Right lung (tissue), 10 donors: ENCODE measurements at places on chromosomes 5 and 9. TPM values are rescaled to one million over a fixed set of nuclear protein-coding genes. Genes with fewer than 3 reads are reported as not detected.

- DNase-seq: no peak
Measured at GRCh38 chr5:157335534-157336422, 69.9 kb downstream of the CYFIP2 start.

ASTN2 gene
- 4.8 TPM for polyA plus RNA-seq

LCN12 gene
- 21.2 TPM for polyA plus RNA-seq

STPG3 gene
- polyA plus RNA-seq: 0.26 TPM

DNA sequence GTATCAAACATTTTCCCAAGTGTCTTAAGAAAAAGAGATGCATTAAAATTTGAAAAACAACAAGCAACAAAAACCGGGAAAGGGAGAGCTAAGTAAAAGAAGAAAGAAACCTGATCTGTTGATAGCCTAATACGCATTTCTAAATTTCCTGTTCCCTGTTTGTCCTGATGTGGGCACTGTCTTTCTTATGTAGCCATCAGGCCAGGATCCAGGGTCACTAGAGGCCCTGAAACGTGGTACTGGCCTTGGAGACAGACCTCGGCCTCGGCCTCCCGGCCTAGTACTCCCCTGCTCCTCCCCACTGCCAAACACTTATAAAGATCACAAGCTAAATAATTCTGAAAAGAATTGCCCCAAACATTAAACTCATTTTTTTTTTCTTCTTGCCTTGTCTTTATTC is 547.2 kb downstream of the IRX1 start:
- DNase-seq: no peak

FOXD4L3 gene
- not detected for polyA plus RNA-seq

GRCh38 chr5:94869921-94870320 is 251.5 kb downstream of the SLF1 start:
- no peak for DNase-seq

DNA sequence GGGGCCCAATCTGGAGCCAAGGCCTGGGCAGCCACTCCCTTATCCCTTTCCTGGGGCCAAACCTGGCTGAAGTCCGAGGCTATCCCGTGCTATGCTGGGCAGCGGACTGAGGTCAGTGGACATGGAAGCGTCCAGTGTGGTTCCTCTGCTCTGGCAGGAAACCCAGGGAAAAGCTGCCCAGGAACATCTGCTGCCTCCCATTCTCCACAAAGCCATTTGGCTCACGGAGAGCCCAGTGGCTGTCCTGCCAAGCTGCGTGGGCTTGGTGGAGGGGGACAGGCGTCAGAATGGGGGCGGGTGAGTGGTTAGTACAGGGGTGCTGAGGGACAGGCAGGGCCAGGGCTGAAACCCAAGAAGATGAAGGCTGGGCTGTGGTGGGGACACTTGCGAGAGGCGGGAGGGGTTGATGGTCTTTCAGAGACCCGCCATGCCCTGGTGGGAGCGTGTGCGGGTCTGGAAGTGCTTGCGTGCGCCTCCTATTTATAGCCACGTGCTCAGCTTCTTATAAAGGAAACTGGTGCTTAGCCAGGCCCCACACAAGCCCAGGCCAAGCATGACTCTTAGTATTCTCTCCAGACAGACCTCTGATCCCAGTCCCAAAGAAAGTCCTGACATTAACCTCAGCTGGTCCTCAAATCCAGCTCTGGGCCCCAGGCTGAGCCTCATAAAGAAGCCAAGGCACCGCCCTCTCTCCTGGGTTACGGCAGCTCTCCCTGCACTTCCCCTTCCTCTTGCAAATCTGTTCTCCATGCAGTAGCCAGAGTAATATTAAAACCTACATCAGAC is 9.4 kb upstream of the SLC6A7 start:
- DNase-seq: peak; percentile 65

LMX1B gene
- polyA plus RNA-seq: 0.43 TPM

SHISAL2B gene
- polyA plus RNA-seq: 11.4 TPM

GRCh38 chr5:6393596-6394194 is 15.3 kb upstream of the MED10 start:
- DNase-seq: no peak

ANKRD18A gene
- polyA plus RNA-seq: 2.5 TPM

GRCh38 chr9:130640681-130641080 is 23.7 kb upstream of the PRDM12 start:
- DNase-seq: no peak

CCL27 gene
- polyA plus RNA-seq: 0.57 TPM

GRCh38 chr5:157100140-157100679 is 8.6 kb downstream of the HAVCR2 start:
- no peak for DNase-seq

DNA sequence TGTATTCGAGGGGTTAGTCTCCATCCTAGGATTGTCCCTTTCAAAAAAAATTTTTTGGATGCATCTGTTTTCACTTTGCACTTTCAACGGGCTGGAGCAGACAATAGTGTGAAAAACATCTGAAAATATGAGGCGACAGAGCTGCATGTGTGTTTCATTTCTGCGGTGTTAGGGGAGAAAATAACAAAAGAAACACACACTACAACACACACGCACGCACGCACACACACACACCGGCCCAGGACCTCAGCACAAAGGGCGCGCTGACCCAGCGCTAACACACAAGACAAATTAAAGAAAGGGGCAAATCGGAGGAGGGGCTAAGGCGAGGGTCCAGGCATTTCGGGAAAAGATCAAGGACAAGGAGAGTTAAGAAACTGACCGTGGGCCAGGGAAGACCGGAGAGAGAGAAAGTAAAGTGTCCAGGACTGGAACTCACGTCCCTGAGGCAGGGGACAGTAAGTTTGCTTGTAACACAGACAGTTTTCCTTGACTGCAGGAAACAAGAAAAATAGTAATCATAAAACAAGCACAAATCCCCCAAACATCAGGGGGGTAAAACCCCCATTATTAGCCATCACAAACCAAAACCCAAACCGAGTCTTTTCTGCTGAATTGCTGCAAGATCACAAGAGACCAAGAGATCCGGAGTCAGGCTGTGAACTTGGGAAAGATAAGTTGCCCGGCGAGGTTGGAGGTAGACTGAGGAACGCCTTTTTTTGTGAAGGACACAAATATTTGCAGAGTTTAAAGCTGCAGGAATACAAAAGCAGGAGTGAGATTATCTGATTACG is 302.1 kb downstream of the PARP8 start:
- DNase-seq: peak; percentile 26

- DNase-seq: no peak
Measured at GRCh38 chr5:151724360-151724759, 34.1 kb downstream of the ATOX1 start.

GRCh38 chr9:137705443-137705863 is 86.6 kb downstream of the EHMT1 start:
- DNase-seq: no peak

GRCh38 chr9:109164042-109164441 is 3.0 kb downstream of the FRRS1L start:
- no peak for DNase-seq

DNA sequence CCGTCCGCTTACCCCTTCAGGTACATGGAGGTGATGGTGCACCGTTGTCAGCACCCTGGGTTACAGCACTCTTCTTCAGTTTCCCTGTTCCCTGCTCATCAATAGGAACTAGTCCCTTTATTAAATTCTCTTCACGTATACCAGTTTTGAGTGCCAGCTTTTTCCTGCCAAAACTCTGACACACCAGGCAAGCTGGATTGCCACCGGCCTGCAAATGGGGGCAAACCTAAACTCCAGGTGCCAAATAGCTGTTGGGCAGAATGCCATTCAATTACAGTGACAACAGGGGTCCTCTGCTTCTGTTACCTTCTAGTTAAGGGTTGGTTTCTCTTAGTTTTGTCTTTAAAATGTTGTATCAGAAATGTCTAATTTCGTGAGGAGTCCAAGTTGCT is 400.4 kb downstream of the OSTF1 start:
- DNase-seq: no peak

DNA sequence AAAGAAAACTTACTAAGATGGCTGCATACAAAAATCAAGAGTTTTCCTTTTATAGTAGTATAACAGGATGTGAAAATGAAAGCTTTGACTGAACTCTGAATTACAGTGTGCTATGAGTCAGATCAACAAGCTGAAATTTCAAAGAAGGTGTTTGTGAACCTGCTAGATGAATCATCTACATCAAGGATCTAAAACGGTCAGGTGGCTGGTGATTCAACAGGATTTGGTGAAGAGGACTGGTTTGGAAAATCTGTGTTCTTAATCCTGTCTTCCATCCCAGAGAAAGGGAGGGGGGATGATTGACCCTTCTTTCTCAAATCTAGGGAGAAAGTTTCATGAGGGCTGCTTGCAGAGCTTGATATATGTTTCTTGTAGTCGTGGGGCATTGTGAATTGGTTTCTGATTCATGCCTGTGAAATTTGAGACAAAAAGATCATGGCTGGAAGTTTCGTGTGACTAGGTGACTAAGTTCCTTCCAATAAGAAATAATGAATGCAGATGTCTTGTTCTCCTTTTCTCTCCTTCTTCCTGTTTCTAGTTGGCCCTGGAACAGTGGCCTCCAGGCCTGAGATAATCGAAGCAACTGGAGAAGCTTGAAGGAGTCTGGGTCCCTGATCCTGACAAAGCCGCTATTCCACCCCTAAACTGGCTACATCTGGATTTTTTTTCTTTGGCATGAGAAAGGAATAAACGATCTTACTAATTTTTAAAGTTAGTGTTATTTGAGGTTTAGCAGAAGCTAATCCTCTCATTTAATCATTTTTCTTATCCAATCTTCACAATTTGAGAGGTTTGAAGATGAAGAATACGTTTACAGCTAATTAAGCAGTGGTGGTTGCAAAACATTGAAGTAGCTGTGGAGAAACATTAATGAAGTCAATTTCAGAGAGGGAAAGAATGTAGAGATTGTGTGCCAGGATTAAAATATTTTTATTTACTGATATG is 67.2 kb downstream of the MRPS30 start:
- peak; percentile 55 for DNase-seq

MAMDC2 gene
- polyA plus RNA-seq: 8.1 TPM

- DNase-seq: no peak
Measured at GRCh38 chr5:66174338-66174737, 30.2 kb downstream of the SREK1 start.

- peak; percentile 91 for DNase-seq
Measured at GRCh38 chr5:174724484-174725260, at the start of gene MSX2. Gene MSX2 (plus strand): TSS chr5:174724582. CDS start chr5:174724660, 78 bp downstream.

KIAA0825 gene
- polyA plus RNA-seq: 5.0 TPM

ARID3C gene
- 0.13 TPM for polyA plus RNA-seq

PRRX2 gene
- polyA plus RNA-seq: 0.88 TPM

DNA sequence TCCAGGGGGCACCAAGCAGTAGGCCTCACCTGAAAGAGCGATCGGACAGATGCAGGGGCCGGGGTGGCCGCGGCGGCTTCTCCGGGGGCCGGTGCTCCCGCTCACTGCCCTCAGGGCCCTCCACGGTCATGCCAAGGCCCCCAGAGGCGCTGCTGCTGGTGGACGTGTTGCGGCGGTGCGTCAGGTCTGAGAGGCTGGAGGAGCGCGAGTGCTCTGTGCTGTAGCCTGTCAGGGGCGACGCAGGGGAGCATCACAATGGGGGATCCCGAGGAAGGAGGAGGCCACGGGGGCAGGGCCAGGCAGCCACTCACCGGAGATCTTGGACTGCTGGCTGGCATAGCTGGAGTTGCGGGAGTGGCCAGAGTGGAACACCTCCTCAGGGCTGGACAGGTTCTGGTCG is 7.7 kb upstream of the DPM2 start:
- no peak for DNase-seq

- no peak for DNase-seq
Measured at GRCh38 chr5:73306741-73307275, 133.8 kb downstream of the TMEM174 start.

DNA sequence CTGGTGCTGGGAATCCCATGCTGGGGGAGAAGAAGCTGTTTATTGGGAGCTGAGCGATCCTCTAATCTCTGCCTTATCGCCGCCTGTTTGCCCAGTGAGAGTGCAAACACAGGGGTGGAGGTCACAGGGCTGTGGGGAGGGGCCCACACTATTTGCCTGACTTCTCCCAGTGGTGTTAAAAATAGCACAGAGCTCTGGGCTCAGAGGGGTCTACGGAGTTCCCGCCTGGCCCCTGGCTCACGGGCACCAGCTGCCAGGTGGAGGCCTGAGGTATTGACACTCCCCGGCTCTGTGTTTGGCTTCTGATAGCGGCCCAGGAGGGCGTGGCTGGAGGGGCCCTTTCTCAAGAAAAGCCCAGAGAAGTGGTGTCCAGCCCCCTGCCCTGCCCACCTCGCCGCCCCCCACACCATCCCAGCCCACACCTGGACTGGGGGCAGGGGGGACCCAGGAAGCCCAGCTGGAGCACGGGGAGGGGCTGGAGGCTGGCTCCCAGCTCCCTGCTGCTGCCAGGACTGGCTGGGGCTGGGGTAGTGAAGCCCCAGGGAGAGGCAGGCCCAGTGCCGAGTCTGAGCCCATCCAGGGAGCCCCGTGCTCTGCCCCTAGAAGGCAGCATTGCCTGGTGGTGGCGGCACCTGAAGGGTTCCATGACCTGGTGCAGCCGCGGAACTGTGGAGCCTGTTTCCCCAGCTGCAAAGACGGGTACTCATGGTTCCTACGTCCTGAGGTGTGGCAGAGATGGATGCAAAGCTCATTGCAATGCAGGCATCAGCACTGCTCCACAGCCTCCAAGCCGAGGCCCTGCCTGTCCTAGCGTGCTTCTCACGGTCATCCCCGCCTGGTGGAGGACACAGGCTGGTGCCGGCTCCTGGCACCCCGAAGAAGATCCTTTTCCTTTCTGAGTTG is 35.7 kb upstream of the EGFL7 start:
- no peak for DNase-seq

BASP1 gene
- polyA plus RNA-seq: 44.2 TPM

GRCh38 chr5:78726571-78726970 is 78.0 kb upstream of the LHFPL2 start:
- DNase-seq: no peak

DNA sequence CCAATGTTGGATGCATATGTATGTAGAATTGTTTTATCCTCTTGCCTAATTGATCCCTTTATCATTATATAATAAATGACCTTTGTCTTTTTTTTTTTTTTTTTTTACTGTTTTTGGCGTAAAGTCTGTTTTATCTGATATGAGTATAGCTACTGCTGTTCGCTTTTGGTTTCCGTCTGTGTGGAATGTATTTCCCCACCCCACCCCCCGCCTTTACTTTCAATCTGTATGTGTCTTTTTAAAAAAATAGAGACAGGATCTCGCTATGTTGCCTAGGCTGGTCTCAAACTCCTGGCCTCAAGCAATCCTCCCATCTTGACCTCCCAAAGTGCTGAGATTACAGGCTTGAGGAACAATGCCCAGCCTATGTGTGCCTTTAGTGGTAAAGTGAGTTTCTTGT is 11.3 kb downstream of the AHRR start:
- DNase-seq: no peak
